ENCODE measurements at places on chromosomes 3 and 15.
A peak's percentile ranks its signal among the peaks of the same experiment; 100 is the strongest.

DNA sequence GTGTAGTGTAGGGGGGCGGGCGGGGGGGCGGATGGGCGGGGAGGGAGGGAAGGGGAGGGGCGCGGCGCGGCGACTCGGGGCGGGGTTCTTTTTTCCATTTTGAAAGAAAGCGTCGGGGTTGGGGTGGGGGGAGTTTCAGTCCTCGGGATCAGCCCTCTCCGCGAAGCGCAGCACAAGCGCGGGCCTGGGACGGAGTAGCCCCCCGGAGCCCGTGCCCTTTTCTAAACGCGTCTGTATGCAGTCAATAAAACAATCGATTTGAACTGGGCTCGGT lies 6.1 kb downstream of the ISLR2 start:
- DNase-seq = no peak

DNA sequence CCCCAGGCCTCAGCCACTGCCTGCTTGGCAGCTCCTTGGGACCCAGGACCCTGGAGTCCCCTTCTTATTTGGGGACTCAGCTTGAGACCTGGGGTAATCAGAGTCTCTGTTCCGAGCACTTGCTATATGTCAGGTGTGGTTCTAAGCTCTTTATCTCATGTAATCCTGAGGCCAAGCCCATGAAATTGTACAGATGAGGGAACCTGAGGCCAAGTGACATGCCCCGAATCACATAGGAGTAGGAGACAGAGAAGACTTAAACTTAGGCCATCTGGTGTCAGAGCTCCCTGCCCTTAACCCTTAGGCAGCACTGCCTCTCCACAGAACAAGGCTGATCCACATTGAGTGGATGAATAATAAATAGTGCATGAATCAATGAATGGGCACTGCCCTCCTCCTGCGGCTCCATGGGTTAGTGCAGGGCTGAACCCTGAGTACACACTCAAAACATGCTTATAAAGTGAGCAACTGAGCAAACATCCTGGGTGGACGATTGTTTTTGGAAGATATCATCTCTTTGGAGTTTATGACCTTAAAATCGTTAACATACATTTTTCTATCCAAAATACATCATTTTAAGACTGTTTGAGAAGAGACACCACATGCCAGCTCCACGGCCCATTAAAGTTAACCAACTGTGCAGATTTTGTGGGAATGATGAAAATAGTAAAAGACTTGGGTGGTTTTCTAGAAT lies 33.2 kb upstream of the IQSEC1 start:
- DNase-seq = peak; percentile 71

DNA sequence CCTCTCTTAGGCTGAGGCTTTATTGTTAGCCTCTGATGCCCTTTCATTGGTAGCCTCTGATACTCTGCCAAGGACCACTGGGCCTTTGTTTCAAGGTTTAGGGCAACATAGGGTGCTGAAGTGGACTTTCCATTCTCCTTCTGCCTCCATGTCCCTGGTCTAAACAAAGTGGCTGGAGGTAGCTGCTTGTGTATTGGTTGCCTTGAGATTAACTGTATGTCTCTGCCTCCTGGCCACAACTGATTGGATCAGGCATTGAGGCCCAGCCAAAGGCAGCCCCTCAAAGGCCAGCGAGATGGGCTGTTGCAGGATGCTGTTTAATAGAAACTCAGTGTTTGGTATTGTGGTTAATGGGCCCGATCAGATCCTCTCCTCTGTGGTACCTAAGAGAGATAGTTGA lies 77.9 kb upstream of the PRR23C start:
- DNase-seq = no peak

GRCh38 chr3:126521122-126521891 lies 2.6 kb upstream of the CHST13 start:
- DNase-seq = no peak

- DNase-seq = no peak
These were observed 9.2 kb upstream of the CCDC33 start for GRCh38 chr15:74226761-74227540.

DNA sequence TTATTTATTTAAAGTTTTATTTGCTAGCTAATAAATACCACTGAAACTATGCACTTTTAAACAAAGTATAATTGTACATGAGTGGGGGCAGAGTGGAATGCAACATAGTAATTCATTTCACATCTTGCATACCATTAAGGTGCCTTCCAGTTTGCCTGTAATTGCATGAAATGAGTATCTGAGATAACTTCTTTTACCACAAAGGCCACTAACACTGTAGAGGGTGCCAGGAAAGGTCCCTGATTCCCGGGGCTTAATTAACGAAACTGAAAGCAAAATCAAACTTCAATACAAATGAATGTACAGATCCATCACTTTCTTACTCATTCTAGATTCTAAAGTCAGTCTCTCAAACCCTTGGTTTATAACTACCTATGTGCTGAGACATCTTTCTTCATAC lies 2.1 kb downstream of the CD47 start:
- DNase-seq = no peak

DNA sequence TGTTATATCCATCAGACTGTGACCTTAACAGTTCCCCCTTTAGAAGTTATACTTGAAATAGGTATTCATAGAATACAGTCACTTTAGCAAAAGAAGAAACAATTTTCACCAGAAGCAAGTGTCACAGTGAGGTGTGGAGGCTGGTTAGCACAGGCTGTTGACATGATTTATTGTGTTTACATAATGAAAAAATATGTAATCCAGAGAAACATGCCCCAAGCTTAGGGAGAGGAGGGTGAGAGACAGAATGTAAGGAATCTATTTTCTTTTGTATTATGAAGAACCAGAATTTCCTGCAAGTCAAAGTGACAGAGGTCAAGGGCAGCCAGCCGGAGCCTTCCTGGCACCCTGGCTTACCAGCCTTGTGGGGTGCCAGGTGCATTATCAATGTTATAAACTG lies 4.0 kb downstream of the IL12A start:
- peak; percentile 29 for DNase-seq

DNA sequence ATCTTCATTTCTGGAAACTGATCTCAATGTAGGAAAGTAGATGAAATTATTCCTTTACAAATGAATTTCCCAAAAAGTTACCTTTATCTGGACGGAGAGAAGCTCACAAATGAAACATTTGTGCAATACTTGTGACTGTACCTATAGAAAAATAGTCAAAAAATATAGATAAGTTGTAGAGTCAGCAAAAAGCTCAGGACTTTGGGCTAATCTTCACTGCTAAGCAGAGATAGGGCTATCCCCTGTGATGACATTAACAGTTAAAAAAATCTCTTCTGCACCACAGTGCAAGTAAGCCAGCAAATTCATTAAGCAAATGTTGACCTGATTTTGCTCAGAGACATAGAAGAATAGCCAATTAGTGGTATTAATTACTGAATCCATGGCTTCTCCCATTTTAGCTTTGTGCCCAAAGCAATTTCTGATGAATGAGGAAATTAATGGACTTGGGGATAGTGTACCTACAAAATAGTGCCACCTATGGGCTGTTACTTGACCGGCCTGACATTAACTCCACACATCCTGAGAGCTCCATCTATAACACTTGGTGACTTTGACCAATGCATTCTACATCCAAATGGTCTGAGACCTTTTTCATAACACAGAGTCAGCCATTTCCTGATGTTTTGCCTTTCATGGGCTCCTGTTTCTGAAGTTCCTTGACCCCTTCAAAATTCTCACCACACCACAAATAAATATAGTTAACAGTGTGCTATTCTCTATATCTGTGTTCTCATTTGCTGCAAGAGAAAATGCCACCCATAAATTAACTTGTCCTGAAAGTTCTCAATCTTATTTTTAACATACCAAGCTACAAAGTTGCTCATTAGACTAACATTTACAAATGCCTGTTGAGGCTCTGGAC lies 105.0 kb downstream of the SSR3 start:
- DNase-seq = peak; percentile 39

GRCh38 chr3:80688814-80689213 lies 921.0 kb upstream of the ROBO1 start:
- peak; percentile 48 for DNase-seq

DNA sequence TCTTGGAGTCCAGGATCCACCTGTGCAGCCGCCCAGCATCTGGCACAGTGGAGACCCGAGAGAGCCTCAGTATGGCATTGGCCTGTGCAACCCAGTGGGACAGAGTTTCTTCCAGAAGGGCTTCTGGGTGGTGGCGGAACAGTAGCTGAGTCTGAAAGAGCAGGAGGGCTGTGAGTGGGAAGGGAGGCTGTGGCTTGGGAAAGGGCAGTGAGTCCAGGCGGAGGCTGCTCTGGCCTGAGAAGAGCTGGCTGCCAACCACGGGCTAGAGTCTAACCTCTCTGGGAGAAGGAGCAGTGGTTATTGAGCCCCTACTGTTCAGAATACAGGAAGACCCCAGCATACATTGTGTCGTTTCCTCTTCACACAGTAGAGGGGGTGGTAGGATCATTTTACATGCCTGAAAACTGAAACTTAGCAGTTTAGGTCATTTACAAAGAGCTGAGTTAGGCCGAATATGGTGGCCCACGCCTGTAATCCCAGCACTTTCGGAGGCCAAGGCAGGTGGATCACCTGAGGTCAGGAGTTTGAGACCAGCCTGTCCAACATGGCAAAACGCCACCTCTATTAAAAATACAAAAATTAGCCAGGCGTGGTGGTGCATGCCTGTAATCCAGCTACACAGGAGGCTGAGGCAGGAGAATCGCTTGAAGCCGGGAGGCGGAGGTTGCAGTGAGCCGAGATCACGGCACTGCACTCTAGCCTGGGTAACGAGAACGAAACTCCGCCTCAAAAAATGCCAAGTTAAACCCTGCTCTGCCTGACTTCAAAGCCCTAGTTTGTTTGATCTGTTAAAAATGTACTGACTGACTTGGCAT lies 3.2 kb downstream of the AEN start:
- no peak for DNase-seq

DNA sequence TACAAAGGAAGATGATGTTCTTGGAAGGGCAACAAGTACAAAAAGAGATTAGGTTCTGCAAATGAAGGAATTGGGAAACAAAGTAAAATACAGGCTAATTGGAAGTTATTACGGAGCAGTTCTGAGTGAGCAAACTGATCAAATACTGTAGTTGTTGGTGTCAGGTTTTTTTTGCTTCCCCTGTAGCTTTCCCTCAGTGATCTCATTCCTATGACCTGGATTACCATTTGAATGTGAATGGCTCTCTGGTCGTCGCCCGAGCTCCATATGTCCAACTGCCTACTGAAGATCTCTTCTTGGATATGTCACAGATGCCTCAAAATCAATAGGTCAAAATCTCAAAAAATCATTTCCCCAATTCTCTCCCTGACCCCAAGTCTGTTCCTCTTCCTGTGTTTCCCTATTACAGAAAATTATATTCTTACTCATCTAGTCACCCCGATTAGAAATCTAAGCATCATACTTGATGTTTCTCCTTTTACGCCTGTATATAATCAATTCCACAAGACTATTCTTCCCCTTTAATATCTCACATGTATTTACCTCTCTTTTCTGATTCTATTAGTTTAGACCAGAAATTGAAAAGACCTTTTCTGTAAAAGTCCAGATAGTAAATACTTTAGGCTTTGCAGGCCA lies 29.0 kb downstream of the GOLM2 start:
- DNase-seq = no peak

DNA sequence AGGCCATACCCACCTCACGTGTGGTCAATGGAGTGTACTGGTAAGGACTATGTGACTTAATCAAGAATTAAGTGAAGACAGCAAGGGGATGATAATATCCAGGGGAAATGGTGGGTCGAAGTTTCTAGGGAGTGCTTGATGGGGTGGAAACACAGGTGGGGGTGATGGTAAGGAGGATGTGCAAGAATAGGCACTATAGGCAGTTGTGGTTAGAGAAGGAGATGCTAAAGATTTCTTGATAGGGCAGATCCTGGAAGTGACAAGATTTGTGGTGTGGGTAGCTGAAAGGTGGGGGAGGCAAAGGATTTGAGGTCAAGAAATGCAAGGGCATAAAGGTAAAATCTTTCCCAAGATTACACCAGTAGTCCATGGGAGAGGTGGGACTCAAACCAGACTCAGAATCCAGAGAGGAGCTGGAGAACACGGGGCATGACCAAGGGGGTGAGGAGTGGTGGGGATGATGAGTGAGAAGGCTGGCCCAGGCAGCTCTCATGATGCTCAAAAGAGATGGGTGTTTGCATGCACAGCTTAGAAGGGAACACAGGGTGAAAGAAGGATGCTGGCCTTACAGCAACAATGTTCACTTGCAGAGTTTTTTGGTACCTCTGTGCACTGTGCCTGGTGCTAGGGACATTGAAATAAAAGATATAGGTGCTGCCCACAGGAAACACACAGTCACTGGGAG lies 78.4 kb downstream of the CCR1 start:
- no peak for DNase-seq

DNA sequence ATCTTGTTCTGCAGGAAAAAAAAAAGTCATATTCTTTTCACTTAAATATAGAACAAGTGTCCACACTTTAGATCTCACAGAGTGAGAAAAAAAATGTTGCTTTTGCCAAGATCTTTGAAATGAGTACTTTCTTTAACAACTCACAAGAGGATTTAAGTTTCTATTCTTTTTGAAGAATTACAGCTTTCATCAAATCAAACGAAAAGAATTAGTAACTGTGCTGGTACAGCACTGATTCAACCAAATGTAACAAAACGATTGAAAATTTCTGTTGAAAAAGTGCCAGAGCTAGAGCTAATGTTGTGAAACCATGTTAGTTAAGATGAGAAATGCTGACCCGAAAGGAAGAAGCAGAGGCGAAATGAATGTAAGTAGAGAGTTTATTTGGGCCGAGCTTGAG lies 300.2 kb downstream of the GABRB3 start:
- no peak for DNase-seq

- no peak for DNase-seq
These were observed 5.3 kb downstream of the VPS13C start for GRCh38 chr15:62054979-62055378.

GRCh38 chr3:53491276-53491675 lies 3.1 kb upstream of the CACNA1D start:
- no peak for DNase-seq

GRCh38 chr3:127149621-127150310 lies 43.2 kb upstream of the PRR23E start:
- DNase-seq = no peak

DNA sequence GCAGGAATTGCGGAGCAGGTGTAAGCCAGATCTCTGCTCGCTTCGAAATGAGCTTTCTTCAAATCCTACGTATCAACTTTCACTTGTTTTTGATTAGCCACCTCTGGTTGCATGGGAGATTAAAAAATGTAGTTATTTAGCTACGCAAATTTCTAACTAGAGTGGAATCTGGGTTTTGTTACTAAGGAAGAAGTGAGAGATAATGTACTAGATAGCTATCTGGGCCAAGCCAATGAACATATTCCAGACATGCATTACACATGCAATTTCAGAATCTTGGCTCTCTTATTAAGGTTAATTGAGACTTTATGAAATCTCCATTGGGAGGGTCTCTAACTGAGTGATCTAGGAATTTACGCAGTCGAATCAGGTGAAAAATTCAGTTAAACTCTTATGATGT lies 765.7 kb downstream of the DIPK2A start:
- no peak for DNase-seq

GRCh38 chr3:131036986-131037385 lies 10.3 kb downstream of the NEK11 start:
- no peak for DNase-seq

GRCh38 chr3:194984066-194984465 lies 286.9 kb downstream of the XXYLT1 start:
- no peak for DNase-seq

DNA sequence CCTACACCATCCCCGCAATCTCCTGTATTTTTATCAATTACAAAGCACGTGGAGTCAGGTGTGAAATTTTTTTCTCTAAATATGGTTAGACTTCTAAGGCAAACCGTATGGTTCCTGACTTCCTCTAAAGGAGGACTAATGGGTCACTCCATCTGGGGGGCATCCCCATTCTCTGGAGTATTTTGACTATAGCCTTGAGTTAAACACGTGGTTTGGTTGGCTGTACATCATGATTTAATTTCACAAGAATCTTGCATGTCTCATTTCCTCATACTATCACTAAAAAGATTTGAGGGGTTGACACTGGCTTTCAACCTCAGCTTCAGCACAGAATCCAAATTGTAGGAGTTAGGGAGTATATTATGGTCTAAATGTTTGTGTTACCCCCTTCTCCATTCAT lies 25.3 kb upstream of the ZNF770 start:
- DNase-seq = no peak

Data from T47D (cell line).